ENCODE measurements at places on chromosomes 12 and 14.

DNA sequence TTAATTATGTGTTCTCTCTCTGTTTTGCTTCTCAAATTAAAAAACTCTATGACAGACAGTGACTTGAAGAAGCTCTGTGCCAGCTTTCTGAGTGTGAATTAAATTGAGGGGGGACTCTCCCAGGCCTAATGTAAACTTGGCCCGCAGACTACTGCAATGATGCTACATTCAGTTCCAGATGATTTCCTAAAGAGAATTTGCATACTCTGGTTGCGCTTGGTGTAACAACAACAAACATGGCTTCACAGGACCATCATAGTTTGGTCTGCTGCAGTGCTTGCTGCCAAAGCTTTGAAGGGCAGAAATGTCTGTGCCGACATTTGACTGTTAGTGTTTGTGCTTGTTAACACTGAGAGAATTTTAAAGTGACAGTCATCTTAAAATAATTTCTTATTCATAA, 25.0 kb downstream of the CFAP54 start:
- no peak for ATAC-seq

DNA sequence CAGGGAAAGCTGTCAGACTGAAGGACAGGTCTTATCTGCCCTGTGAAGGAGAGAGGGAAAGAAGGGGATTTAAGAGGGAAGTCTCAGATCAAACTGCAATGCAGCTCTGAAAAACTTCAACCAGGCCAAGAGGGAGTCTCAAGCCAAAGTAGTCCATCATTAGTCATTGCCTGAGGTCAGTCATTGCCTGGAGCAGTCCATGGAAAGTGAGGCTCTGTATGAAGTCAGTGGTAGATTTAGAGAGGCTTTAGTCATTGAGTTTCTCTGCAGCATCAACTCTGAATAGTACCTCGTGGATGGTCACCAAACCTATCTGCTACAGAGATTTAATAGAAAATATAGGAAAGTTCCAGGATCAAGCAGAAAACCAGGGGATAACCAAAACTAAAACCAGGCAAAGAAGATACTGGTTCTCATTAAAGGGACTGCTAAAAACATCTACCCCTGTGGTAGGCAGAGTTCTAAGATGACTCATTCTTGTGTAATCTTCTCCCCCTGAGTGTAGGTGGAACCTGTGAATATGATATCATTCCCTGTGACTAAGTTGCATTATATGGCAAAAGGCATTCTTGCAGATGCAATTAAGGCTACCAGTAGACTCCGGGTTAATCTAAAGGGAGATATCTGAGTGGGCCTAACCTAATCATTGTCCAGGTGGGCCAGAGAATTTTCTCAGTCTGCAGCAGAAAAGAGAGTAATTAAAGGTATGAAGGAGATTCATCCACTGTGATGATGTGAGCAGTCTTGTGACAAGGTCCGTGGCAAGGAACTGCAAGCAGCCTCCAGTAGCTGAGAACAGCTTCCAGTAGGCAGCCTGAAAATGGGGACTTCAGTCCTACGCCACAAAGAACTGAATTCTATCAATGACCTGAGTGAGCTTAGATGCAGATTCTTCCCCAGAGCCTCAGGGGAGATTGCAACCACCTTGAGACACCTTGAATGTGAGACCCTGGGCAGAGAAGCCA, 123.1 kb downstream of the GALC start:
- peak; percentile 94 for ATAC-seq

- no peak for ATAC-seq
These were observed 57.4 kb upstream of the ANO4 start for GRCh38 chr12:100737168-100737567.

GRCh38 chr12:39852346-39852745, 232.7 kb upstream of the ABCD2 start:
- ATAC-seq: no peak

- ATAC-seq: no peak
These were observed 46.7 kb downstream of the GXYLT1 start for GRCh38 chr12:42097971-42098370.

GRCh38 chr14:73764406-73765280, 50.5 kb upstream of the PNMA1 start:
- ATAC-seq: no peak

DNA sequence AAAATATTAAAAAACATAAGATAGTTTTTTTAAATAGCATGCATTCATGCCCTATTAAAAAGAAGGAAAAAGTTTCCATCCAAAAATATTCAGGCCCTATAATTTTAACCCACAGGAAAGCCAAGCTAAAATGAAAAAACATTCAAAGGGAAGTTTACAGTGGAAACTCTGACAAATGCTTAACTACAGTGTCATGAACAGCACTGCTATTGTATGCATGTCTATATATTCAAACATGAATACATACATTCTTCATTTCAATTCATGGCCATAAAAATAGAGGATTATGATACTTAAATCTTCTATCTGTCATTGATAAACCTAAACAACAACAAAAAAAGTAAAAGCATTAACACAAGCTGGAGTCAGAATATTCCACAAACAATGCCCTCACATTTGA, 67.4 kb downstream of the PPP2R5E start:
- no peak for ATAC-seq

- no peak for ATAC-seq
These were observed 11.4 kb downstream of the RIOX1 start for GRCh38 chr14:73502017-73502619.

DNA sequence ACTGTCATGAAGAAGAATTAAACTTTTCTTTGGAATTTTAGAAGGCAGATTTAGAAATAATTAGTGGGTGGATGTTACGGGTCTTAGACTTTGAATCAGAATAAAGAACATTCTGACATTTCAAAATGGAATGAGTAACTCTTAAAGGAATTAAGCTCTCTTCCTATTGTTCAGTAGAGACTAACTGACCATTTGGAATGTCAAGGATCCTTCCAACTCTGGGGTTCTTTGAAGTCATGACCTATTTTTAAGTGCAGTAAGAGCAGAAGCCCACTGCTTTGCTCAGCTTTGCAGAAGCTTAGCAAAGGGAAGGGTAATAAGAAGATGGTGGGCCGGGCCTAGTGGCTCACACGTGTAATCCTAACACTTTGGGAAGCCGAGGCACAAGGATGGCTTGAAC, 4.0 kb downstream of the CHURC1 start:
- ATAC-seq: no peak

DNA sequence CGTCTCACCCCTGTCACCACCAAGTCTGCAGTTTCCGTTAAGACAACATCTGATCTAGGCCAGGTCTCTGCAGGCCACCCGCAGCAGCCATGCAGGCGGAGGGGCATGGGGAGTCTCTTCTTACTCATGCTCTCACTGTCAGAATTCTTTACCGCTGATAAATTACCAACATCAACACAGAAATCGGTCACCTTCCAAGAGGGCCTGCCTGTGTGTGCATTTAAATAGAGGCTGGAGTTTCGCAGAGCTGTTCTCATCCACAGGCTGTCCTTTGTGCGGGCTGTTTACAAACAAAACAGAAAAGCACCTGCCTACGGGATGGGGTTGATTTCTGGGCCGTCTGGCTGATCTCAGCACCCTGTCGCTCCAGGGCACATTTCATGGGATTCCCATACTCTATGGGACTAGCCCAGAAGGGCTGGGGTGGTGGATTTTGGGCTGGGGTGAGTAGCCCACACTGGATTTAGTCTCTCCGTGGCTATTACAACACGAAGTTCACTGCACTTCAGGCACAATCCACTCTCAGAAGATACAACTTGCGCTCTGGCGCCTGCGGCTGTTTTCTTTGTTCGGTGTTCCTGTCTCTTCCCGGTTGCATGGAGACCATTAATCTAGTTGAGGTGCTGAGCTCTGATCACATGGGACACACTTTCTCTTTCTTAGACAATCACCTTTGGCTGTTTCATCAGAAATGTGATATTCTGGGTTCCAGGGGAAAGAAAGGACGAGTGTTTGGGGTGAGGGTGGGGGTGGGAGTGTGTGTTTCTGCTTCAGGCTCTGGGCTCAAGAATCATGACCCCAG, 331.1 kb downstream of the GLT1D1 start:
- no peak for ATAC-seq

DNA sequence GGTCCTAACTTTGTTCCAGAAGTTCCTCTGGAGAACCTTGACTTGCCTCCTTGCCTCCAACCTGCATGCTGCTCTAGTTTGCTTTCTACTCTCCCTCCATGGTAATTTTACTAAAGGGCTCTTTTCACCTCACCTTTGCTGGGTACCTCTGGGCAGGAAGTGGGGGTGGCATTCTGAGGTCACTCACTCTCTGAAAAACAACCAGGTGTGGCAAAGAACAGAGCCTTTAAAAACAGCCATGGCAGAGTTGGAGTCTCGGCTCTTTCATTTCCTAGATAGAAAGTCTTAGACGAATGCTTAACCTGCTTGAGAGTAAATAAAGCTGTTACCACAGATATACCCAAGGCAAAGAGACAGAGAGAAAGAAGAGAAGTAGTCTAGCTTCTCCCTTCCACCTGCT, 827.9 kb downstream of the BCL11B start:
- ATAC-seq: no peak

DNA sequence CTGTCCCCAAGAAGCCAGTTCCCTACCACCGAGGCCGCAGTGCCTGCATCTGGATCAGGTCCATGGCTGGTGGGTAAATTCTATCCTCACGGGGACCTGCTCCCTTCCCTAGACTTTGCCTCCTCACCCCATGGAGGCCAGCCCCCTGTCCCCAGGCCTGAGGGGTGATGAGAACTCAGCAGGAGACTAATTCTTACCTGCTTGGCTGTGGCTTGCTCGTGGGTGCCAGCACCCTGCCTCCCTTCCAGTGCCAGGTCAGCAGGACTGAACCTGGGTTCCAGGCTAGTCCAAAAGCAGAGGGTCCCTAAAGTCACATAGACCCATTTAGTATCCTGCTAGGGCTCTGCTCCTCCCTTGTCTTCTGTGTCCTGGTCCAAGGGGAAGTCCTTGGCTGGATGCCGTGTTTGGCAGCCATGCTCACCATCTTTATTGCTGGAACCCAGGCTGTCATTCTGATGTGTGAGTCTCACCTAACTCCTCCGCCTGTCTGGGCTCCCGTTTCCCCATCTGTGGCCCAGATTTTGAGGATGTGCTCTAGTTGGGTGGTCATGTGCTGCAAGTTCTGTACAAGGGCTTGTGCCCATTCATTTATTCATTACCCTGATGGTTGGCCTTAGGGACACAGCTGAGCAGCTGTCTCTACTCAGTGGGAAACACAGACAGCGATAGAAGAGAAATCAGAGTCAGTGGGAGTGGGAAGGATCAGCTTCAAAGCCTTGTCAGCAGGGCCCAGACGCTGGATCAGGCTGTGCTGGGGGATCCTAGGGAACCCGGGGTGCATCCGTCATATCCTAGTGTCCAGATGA, 949 bp downstream of the PLBD2 start:
- ATAC-seq: no peak

DNA sequence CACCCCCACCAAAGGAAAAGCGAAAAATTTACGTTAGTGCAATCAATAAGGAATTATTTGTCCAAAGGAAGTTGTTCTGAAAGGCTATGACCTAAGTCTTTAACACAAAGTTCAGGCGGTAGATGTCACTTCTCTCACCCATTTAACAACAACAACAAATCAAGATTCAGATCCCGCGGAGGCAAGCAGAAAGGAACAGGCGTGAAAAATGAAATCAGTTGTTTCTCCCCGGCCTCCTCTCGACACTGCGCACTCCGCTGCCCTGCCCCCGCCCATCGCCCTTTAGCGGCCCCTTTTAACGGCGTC, 1.4 kb downstream of the DENND5B start:
- ATAC-seq: no peak

DNA sequence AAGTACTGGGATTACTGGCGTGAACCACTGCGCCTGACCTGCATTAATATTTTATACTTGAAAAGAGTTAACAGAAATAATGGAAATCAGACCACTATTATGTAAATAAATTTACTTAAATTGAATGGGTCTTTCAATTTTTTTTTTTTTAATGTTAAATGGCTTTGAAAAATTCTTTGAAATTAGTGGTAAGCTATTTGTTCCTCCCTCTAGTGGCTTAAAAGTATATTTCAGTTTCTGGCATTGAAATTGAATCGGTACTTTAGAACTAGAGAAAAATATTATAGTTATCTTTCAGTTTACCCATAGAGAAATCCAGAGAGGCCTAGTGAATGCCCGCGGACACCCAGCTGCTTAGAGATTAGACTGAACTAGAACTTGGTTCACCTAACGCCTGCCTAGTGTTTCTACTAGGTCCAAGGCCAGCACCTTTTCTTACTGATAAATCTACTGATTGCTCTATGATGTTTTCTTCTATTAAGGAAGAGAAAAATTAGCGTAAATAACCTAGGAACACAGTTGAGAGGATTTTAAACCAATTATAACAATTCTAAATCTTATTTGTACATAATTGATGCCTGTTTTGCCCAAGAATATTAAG, 106.5 kb downstream of the EML1 start:
- ATAC-seq: no peak

GRCh38 chr12:80805106-80805505, 88.4 kb downstream of the MYF5 start:
- ATAC-seq: no peak

DNA sequence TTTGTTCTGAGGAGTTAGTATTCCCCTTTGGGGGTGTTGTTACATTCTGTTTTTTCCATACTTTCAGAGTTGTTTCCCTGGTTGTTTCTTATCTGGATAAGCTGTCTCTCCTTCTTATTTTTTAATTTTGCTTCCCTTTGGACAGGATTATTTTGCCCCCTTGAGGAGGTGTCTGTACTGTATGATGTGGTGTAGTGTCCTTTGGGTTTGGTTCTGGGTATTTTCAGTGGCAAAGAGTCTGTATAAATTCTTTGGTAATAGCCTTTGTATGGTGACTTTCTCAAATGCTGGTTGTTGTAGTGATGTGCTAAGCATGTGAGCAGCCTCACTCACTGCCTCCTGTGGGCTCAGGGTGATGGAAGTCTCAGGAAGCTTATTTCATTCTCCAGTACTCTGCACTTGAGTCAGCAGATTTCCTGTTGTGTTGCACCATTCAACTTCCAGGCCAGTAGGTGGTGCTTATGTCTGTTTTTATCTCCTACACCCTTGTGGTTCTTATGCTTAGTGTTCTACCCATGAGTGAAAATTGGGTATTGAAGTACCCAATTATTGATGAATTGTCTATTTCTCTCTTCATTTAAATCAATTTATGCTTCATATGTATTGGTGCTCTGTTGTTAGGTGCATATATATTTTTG, 103.3 kb upstream of the PMCH start:
- peak; percentile 93 for ATAC-seq

- no peak for ATAC-seq
These were observed 239.0 kb downstream of the CPNE8 start for GRCh38 chr12:38666425-38666824.

DNA sequence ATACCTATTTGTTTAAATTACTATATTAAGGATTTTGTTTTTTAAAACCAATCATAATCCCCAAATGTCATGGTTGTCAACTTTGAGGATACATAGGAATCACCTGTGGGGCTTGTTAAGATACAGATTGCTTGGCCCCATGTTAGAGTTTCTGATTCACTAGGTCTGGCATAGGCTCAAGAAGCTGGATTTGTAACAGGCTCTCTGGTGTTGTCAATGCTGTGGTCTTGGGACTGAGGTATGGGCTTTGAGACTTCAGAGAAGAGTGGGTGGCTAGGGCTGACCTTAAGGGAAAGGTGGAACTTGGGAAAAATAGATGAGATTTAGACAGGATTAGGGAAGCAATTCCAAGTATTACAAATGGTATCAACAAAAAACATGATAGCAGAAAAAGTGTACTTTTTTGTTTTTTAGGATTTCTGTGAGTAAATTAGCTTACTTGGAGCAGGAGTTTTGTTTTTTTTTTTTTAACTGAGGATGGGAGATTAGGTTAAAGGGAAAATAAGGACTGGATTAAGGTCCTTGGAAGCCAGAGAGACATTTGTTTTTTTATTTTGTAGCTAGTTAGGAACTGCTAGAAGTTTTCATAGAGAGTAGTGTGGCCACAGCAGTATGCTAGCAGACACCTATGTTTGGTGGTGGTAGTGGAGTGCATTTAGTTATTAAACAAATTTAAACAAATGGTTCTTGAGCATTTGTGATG, 88.6 kb downstream of the RAD51B start:
- no peak for ATAC-seq

All from motor neuron (in vitro differentiated cells).